ENCODE measurements at places on chromosomes 13 and 19.

GRCh38 chr13:34435338-34435737, 506.7 kb upstream of the NBEA start:
- H3K36me3 ChIP-seq = no peaks in the 10 kb centered on the region
- no peaks in the 10 kb centered on the region for H3K27me3 ChIP-seq
- no peak overlapping the region for H3K4me3 ChIP-seq
- DNase-seq = no peak
- H3K4me1 ChIP-seq = no peaks in the 10 kb centered on the region

DNA sequence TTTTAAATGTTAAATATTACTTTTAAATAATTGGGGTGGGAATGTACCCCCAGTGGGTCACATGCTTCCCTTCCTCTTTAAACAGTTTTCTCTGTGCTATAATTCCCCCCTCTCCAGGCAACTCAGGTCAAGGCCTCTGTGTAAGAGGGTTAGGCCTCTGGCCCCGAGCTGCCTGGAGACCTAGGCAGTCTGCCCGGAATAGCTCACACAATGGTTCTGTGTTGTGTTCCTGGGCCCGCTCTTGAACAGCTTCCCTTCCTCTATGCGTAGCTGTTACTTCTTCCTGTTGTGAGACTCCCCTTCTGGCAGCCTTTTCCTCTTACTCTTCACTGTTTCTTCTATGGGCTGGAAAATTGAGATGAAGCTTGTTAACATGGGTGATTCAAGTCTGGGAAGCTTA, 14.8 kb upstream of the ZNF492 start:
- no peak overlapping the region for H3K27ac ChIP-seq
- H3K4me1 ChIP-seq = no peaks in the 10 kb centered on the region
- H3K27me3 ChIP-seq = no peaks in the 10 kb centered on the region
- H3K36me3 ChIP-seq = no peaks in the 10 kb centered on the region

DNA sequence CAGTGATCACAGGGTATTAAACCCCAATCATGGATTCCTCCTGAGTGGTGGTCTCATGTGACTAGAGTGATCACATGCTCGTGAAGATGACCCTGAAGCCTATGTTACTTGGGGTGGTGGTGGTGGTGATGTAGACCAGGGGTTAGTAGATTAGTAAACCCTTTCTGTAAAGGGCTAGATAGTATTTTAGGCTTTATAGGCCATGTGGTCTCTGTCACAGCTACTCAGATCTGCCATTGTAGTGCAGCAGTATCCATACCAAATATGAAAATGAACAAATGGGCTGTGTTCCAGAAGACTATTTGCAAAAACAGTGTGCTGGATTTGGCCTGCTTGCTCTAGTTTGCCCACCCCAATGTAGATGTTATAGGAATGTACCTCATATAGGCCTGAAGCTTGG, 9.4 kb downstream of the NDFIP2 start:
- H3K27ac ChIP-seq = no peak overlapping the region
- no peak overlapping the region for H3K4me3 ChIP-seq
- no peak for DNase-seq

GRCh38 chr19:31418692-31419430, 69.6 kb upstream of the TSHZ3 start:
- no peak for DNase-seq
- H3K4me1 ChIP-seq = no peaks in the 10 kb centered on the region

DNA sequence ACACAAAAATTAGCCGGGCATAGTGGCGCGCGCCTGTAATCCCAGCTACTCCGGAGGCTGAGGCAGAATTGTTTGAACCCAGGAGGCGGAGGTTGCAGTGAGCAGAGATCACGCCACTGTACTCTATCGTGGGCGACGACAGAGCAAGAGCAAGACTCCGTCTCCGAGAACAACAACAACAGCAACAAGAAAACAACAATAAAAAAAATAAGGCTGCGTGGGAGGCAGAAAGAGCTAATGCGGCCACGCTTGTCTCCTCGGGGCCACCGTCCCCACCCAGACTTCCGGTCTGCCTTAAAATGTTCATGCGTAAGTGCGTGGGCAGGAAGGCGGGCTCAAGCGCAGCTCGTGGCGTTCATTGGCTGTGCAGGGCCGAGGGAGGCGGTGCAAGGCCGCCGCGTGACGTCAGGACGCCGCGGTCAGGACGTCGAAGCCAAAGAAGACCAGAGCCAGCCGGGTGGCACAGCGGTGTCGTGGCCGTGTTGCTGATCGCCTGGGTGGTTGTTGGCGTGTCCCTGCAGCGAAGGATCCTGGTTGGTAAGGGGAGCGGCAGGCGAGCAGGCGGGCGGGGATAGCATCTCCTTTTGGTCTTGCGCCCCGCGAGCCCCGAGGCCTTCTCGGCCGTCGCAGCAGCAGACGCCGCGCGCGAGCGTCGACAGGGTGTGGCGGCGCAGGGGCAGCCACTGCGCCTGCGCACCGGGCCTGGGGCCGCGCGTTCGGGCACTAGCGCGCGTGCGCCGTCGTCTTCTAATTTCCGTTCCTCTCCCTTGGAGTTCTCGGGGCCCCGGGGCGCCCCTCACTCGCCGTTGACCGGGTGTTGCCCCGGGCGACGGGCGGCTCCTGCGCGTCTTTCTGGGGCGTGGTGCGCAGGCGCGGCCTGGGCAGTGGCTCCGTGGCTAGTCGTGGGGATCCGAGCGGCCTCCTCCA, at the start of gene LENG8:
TSS of gene LENG8 (plus strand) at position 426 of the 927 bp plus-strand sequence. CDS start 2,146 bp downstream, outside the sequence.
- H3K27me3 ChIP-seq = no peaks in the 10 kb centered on the region
- peak within 1 kb of the TSS; percentile 97 for H3K27ac ChIP-seq
- H3K36me3 ChIP-seq = peaks cover 36% of the 10 kb centered on the region
- DNase-seq = peak; percentile 99
